Thyroid gland (tissue), 4 donors: ENCODE measurements at places on chromosomes 1 and 21. TPM values are rescaled to one million over a fixed set of nuclear protein-coding genes. Genes with fewer than 3 reads are reported as not detected.

- no peaks in the 10 kb centered on the region for H3K27me3 ChIP-seq
- H3K36me3 ChIP-seq, result no peaks in the 10 kb centered on the region
These were observed 158.9 kb downstream of the ZBTB18 start for GRCh38 chr1:244209955-244210354.

- no peak overlapping the region for H3K4me3 ChIP-seq
- DNase-seq, result no peak
These were observed 45.7 kb upstream of the TSPAN2 start for GRCh38 chr1:115134850-115135480.

GRCh38 chr21:34846601-34847112 lies 177.9 kb downstream of the CLIC6 start:
- no peaks in the 10 kb centered on the region for H3K27me3 ChIP-seq
- peak; percentile 71 for DNase-seq
- H3K4me1 ChIP-seq, result peaks cover 40% of the 10 kb centered on the region

- DNase-seq, result no peak
- no peaks in the 10 kb centered on the region for H3K27me3 ChIP-seq
- no peak overlapping the region for H3K27ac ChIP-seq
- H3K4me1 ChIP-seq, result no peaks in the 10 kb centered on the region
These were observed 582 bp upstream of the KCNAB2 start for GRCh38 chr1:6045110-6045502.

GRCh38 chr1:219143735-219144134 lies 29.9 kb upstream of the LYPLAL1 start:
- no peak overlapping the region for H3K4me3 ChIP-seq
- DNase-seq, result no peak
- H3K36me3 ChIP-seq, result no peaks in the 10 kb centered on the region

DNA sequence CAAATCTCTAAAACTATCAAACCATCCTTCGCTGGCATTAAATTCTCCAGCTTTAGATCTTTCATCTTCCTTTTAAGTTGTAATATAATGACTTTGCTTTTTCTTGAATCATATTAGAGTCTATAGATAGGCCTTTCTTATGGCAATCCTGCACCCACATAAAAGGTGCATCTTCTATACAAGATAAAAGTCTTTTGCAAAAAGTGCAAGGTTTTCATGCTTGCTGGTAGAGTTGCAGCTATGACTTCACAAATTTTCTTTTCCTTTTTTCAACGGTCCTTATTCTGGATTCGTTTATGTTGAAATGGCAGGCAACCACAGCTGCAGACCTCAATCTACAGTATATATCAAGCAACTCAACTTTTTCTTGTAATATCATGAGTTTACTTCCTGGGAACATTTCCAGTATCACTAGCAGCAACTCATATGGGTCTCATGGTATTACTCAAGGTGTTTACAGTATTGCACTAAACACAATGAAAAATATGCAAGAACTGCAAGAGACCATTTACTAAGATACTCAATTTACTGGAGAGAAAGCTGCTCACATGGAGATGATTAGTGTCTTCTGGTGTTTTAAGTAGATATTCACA lies 22.1 kb downstream of the OMA1 start:
- H3K27me3 ChIP-seq, result no peaks in the 10 kb centered on the region
- DNase-seq, result no peak
- H3K4me1 ChIP-seq, result peaks cover 3% of the 10 kb centered on the region
- H3K4me3 ChIP-seq, result no peak overlapping the region
- peaks cover 4% of the 10 kb centered on the region for H3K36me3 ChIP-seq
- H3K27ac ChIP-seq, result no peak overlapping the region

GRCh38 chr1:50450861-50451653 lies 27.8 kb upstream of the DMRTA2 start:
- no peak overlapping the region for H3K4me3 ChIP-seq
- no peak overlapping the region for H3K27ac ChIP-seq
- DNase-seq, result no peak

DNA sequence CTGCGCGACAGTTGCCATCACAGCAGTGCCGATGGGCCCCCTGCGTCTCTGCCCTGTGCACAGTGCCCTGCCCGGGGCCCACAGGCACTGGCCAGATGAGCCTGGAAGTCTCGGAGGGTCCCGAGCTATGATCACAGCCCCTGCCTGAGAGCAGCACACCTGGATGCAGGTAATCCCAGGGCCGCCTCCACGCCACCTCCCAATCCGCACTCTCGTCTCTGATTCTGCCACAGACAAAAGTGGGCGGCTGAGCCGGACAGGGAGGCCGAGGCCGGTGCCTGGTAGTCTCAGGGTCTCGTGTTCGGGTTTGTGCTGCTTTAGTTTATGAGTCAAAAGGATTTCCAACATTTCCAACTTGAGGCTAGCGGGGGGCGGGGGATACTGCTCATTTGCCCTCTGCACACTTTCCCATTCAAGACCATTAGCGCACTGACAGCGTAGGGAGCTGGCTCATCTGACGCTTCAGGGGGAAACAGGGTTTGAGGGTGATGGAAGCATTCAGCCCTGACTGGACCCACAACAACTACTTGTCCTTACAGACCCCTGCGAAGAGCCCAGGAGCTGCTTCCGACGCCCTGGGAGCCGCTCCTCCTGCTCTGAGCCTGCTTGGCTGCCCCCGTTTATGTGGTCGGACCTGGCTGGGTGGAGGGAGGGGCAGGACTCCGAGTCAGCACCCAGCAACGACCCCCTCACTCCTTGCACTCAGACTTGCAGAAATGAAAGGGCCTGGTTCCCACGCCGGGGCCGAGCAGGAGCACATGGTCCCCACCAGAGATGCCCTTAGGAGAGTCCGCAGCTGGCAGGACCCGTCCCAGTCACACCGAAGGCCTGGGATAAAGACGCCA lies 1.8 kb upstream of the TTC34 start:
- no peaks in the 10 kb centered on the region for H3K27me3 ChIP-seq
- no peak overlapping the region for H3K4me3 ChIP-seq
- H3K36me3 ChIP-seq, result no peaks in the 10 kb centered on the region
- H3K27ac ChIP-seq, result no peak overlapping the region
- H3K4me1 ChIP-seq, result peaks cover 13% of the 10 kb centered on the region

- H3K27ac ChIP-seq, result peak within 1 kb of the TSS; percentile 93
- DNase-seq, result peak; percentile 78
- H3K4me3 ChIP-seq, result peak within 1 kb of the TSS; percentile 36
- H3K36me3 ChIP-seq, result no peaks in the 10 kb centered on the region
These were observed at the start of gene SGIP1 for GRCh38 chr1:66533804-66534740. Gene SGIP1, plus strand, starts transcription at chr1:66534153. Its CDS starts 206 bp downstream, at chr1:66534359.

GRCh38 chr1:33234588-33234990 lies 21.7 kb upstream of the ZNF362 start:
- H3K27me3 ChIP-seq, result no peaks in the 10 kb centered on the region
- no peak overlapping the region for H3K4me3 ChIP-seq
- H3K27ac ChIP-seq, result no peak overlapping the region
- no peak for DNase-seq

DNA sequence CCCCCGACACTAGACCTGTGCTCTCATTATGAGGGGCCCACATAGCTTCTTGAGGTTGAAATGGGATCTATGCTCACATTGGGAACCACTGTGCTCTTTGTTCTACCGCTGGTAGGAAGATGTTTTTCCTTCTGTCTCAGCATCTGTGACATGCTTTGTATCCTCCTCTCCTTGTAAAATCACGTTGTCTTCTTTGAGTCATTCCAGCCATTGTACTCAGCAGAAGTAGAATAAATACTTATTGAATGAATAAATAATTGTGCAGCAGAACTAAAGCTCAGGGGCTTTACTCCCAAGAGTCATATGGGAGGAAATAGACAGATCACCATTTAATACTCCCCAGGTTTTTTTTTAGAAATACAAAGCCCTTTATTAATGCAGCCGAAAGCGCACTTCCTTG lies 66.3 kb upstream of the EDEM3 start:
- no peak overlapping the region for H3K4me3 ChIP-seq
- no peaks in the 10 kb centered on the region for H3K27me3 ChIP-seq
- H3K4me1 ChIP-seq, result peaks cover 12% of the 10 kb centered on the region
- no peak overlapping the region for H3K27ac ChIP-seq

DNA sequence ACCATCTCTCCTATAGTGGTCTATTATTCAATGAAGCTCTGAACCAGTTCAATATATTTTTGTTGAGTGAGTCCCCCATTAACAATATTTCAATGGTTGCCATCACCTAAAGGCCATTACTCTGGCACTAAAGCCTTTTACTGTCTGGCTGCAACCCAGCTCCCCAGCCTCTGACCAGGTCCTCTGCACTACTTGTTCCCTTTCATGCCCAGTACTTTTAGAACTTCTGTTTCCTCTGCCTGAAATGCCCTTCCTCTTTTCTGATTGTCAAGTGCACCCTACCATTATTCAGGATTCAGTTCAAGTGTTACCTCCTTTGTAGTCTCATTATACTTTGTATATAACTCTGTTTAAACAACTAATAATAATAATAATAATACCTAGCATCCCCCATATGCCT lies 30.4 kb upstream of the ZFYVE9 start:
- no peaks in the 10 kb centered on the region for H3K4me1 ChIP-seq
- no peak for DNase-seq
- H3K4me3 ChIP-seq, result no peak overlapping the region
- no peaks in the 10 kb centered on the region for H3K27me3 ChIP-seq
- H3K36me3 ChIP-seq, result no peaks in the 10 kb centered on the region

Gene PCAT6
- total RNA-seq, result not detected

Gene ANKRD35
- total RNA-seq, result 2.0 TPM

Gene PLD5
- total RNA-seq, result 0.54 TPM

Gene TMPRSS2
- 16.2 TPM for total RNA-seq
